Activated T-cell treated with anti-CD3 and anti-CD28 coated beads for 48 hours (primary cell): ENCODE measurements at places on chromosomes 6 and 20.

DNA sequence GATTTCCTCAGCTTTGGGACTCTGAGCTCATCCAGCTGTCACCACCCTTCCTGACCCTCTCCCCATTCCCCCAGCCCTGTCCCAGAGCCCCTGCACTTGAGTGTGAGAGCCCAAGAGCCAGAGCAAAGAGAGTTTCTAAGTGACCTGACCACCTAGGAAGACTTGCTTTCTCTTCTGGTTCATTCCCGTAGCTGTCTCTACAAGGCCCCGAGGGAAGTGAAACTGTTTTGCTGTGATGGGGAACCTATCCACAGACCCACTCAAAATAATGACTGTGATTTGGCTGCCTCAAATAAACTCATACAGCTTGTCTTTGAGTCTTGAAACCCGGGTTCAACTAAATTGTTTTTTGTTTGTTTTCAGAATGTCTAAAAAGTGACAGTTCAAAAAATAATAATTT lies 74.6 kb upstream of the XRN2 start:
- DNase-seq, result no peak

DNA sequence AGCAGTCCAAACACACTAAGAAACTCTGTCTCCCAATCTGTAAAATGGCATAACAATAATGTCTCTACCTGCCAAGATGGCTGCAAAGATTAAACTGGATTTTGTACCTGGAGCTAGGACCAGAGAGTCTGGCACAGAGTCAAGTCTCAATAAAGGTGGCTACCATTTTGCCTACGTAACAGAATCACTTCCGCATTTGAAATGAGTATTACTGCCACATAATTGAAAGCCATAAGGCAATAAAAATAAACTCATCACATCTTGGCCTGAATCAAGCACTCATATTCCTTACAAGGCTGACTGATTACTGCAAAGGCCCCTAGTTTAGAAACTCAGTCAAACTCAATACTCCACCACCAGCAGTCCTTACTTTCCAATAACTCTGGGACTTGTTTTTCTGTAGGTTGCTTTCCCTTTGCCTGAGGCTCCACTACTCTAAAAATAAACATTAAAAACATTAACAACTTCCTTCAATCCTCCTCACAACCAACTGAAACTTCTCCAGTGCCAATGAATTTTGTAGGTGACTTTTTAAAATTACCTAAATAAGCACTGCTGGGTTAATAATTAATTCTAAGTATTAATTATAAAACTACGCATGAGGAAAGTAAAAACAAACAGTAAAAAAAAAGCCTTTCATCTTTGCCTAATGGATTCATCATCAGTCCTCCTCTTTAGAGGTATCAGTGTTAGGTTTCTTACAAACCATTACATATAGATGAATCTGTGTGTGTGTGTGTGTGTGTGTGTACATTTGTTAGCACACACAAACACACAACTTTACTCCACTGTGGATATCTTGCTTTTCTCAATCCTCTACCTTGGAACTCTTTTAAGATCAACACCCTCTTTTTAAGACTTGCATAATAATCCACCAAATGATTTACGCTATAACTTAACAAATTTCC lies 3.7 kb downstream of the KIF16B start:
- DNase-seq, result no peak

DNA sequence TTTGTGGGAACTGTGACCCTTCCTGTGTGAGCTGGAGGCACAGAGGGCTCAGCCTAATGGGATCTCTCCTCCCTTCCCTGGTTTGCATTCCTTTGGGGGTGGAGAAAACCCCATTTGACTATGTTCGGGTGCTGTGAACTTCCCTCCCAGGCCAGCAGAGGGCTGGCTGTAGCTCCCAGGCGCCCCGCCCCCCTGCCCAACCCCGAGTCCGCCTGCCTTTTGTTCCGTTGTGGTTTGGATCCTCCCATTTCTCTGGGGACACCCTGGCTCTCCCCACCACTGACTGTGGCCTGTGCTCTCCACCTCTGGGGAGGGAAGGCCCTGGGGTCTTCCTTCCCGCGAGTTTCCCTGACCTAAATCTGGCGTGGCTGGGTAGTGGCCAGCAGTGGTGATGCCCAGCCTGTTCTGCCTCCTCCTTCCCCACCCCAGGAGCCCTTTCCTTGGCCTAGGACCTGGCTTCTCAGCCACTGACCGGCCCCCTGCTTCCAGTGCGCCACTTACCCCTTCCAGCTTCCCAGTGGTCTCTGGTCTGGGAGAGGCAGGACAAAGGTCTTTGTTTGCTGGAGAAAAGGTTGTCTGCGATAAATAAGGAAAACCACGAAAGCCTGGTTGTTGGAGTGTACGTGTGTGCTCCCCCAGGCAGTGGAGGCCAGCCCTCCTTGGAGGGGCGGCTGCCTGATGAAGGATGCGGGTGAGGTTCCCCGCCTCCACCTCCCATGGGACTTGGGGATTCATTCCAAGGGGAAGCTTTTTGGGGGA lies 4.9 kb downstream of the VEGFA start:
- DNase-seq, result peak; percentile 58

DNA sequence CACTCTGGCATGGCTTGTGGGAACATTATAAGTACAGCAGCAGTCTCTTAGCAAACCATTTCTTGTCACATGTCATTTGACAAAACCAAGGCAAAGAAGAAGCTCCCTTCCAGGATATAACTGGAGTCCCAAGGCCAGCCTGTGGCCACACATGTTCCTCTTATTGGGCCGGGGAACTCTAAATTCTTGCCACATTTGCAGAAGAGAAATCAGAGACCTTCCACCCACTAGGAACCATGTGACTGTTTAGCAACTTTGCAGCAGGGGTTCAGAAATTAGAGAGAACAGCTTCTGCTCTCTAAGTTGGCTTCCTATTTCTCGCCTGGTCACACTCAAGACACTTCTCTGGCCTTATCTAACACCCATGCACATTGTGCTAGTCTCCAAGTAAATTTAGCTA lies 20.4 kb upstream of the MEP1A start:
- no peak for DNase-seq

DNA sequence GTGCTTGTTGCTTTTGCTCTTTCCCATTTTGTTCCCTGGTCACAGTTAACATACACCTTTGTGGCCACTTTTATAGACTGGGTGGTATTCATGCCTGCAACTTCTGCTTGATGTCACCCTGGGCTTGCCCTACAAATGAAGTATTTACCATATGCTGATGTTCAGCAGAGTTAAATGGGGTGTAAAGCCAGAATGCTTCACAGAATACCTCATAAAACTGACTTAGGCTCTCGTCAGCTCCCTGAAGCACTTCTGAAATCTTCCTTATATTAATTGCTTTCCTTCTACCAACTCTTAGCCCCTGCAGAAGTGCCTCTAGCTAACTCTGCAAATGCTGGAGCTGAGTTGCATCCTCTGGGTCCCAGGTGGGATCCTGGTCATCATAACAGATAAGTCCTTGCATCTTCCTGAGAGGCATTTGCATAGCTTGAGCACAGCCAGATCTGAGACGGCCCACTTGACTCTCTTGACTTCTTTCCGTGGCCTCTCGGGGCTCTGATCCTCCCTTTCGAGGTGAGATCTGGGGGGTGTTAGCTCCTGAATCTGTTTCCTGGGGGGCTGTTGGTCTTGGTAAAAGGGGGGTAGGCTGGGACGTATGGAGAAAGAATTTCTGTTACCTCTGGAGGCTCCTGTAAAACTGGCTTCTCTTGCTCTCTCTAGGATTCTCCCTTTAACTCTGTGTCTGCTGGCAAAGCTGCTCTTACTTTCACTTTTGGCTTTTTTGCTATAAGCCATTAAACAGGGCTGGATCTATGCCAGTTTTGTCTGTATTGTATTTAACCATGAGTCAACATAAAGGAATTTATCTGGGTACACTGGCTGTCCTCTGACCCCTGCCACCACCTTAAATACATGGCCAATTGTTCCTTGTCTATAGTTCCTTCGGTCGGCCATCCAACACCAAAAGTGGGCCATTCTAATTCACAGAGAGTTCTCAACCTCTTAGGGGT lies 223.0 kb upstream of the SYNCRIP start:
- no peak for DNase-seq

DNA sequence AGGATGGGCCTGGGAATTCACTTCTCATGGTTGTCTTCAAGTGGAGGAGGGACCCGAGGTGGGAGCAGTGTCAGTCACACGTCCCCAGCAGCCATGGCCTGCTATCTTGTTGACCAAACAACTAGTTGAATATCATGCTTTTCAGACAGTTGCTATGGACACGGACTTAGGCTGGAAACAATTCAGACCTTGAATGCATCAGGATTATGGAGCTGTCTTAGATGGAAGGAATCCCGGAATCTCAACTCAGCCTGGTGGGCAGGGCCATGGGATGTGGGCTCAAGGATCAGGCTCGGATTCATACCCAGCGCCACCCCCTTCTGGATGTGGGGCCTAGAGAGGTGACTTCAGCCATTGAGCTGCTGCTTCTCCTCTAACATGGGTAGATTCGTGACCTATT lies 112.6 kb downstream of the DLGAP4 start:
- DNase-seq, result no peak

DNA sequence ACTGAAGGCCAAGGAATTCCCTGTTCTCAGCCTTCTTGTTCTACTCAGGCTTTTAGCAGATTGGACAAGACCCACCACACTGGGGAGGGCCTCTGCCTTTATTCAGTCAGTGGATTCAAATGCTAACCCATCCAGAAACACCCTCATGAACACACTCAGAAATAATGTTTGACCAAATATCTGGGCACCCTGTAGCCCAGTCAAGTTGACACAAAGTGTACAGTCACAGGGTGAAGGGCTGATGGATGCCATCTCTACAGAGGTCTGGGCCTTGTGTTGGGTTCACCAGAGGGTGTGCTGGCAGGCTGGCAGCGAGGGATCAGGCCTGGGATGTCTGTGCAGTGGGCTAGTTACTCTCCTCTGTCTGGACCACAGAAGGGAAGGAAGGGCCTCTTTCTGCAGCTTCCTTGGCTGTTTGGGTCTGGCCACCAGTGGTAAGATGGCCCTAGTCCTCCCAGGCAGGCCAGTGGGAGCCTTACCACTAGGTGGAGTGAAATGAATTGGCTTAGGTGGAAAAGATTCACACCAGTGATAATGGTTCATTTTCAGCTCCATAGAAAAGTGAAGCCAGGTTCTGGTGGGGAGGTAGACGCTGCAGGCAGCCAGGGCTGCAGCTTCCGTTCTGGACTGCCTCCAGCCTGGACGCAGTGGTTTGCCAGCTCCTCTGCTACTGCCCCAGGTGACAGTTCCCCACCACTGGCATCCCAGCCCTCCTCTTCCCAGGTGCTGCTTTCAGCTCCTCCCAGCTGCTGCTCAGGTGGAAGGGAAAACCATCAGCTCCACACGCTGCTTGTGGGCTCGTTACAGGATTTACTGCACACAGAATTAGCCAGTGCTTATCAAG lies 9.2 kb downstream of the TUBB2A start:
- no peak for DNase-seq

- DNase-seq, result no peak
Observed at GRCh38 chr6:80348263-80348662, 241.8 kb downstream of the BCKDHB start.

DNA sequence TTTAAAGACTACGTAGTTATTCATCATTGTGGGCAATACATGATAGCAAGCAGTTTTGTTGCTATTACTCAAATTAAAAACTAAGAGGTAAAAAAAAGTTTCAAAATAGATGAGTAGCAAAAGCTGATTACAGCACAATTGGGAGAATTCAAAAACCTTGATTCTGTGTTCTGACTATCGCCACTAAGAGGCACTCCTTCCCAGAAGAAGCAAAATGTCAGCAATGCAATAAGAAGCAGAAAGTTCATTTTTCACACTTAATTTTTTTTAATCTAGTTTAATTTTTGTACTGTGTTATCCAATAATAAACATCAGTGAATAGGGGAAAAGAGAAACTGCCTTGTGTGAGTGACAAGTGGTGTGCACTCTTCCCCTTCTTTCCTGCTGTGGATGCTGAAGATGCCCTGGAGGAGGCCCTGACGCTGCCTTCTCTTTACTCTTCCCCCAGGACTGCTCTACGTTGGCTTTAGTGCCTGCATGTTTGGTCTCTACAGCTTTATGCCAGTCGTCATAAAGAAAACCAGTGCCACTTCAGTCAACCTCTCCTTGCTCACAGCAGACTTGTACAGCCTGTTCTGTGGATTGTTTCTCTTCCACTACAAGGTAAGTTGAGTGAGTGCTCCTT lies 263.2 kb upstream of the PLN start:
- DNase-seq, result no peak

DNA sequence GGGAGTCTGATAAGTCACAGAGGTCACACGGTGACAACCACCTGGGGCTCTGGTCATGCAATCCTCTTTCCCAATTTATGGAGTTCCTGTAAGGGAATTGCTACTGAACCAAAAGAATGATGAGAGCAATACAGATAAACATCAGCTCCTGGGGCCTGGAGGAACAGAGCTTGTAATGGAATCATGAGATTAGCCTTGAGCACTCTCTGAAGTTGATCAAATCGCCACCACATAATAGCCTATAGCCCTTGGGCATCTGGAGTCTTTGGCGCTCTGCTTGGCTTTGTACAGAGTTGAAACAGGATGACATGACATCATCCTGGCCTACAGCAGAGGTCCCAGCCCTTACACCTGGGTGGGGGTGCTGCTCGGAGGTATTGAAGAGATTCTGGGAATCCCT lies 154.3 kb upstream of the DTNBP1 start:
- no peak for DNase-seq

- no peak for DNase-seq
Observed at GRCh38 chr6:37033819-37034795, 28.7 kb downstream of the FGD2 start.

GRCh38 chr6:170475118-170475517 lies 78.0 kb downstream of the PSMB1 start:
- no peak for DNase-seq

DNA sequence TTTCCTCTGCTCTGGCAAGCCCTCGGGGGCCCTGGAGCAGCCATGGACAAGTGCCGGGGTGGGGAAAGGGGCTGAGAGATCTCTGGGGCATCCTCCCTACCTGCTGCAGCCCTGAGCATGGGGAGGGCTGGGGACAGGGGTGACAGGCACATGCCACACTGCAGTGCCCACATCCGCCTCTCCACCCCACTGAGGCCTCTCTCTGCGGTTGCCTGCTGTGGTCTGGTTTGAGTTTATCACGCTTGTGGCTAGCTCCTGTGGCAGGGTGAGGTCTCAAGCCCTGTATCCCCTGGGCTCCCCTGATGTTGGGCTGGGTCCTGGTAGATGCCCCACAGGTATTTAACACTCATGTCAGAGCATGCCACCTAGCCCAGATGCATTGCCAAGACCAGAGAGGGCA lies 52.9 kb upstream of the MLN start:
- DNase-seq, result peak; percentile 69

DNA sequence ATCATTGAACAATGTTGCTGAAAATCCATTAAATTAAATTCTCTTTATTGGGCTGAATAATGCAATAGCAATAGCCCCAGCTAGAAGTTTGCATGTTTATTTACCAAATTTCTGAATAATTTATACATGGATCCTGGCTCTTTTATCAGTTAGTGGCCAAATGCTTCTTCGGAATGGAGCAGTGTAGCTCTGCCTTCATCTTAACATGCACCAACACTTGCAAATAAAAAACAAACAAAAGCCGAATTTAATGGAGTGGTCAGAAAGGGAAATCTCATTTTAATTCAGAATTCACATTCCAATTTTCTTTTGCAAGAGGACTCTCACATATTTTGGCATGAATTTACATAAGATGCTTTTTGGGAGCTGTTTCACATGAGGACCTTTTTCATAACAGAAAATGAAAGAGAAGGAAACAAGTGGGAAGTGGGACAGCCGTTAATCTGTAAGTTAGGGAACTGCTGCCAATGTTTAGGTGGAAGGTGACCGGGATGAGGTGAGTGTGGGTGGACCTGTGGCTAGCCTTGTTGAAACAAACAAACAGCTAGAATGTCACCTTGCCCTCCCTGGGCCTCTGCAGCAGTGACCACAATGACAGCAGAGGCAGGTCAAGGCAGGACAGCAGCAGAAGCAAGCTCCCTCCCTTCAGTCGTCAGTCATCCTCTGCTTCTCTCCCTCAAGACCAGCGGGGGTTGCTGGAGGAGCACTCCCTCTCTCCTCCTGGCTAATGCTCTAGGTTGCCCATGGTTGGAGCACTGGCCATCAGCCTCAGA lies 73.2 kb downstream of the INSM1 start:
- no peak for DNase-seq
